ENCODE measurements at places on chromosomes 5 and 9.

GRCh38 chr9:83372957-83373356, 165.2 kb downstream of the FRMD3 start:
- no peak for DNase-seq

DNA sequence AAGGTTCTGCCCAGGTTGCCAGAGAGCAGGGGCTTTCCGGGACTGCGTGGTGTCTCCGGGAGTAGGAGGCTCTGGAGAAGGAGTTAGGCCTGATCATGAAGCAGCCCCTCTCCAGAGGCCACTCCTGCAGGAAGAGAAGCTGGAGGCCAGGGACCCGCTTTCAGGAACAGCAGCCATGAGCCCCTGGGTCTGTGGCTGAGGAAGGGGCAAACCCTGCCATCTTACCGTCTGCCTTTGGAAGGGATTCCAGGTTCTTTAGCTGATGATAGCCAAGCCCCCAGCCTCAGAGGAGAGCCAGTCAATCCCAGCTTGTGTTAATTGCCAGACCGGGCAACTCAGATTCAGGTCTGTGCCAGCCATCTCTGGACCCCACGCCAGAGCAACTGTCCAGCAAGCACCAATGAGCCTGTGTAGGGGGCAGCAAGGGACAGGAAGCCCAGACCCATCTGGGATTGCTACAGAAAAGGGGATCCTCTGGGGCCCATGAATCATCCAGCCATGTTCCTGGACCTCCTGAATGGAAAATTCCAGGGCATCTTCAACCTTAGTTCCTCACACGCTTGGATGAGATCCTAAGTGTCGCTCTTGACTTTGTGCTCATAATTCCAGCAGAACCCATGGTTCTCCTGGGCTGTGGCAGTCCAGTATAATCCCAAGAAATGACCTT, 42.7 kb upstream of the MVB12B start:
- DNase-seq, result no peak

DNA sequence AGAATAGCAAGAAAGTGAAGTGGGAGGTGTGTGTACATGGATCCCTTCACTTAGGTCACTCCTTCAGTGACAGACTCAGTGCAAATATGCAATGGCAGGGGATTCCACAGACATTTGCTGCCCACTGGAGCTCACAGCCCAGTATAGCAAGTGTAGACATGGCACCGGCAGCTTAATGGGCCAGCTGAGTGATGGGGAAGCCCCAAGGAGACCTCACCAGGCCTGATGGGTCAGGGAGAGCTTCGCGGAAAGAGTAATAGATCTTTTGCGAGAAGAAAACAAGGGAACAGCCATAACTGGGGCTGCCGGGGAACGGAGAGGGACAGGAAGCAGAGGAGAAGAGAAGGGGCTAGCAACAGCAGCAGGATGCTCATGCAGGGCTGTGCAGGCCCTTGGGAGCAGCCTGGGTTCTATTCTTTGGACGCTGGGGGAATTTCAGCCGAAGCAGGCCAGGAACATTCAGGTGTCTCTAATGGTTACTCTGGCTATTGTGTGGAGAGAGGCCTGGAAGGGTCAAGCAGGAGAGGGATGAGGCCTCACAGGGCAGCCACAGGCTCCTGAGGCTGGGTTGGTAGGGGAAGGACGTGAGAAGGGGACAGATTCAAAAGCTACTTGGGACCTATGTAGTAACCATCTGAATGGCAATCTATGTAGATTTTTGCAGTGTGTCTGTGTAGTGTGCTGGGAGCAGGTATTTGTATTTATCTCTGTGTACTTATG, 27.0 kb downstream of the TCF7 start:
- no peak for DNase-seq

DNA sequence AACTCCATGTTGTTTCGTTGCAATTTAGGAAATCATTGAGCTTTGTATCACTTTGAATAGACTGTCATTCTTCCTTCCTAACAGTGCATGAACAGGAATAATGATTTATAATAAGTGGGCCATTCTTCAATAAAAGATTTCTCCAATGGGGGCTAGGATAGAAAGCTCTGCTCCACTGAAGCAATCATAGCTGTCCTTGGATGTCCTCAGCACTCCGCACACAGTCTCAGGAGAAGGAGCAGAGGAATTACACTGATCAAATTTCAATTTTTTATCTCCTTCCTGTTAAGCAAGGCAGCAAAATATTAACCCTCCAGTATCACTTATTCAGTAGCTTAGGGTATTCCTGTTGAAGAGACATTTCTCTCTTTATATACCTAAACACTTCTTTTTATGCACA, 532.7 kb upstream of the ST8SIA4 start:
- no peak for DNase-seq

- DNase-seq, result no peak
These were observed 91.1 kb upstream of the CER1 start for GRCh38 chr9:14813336-14814248.

DNA sequence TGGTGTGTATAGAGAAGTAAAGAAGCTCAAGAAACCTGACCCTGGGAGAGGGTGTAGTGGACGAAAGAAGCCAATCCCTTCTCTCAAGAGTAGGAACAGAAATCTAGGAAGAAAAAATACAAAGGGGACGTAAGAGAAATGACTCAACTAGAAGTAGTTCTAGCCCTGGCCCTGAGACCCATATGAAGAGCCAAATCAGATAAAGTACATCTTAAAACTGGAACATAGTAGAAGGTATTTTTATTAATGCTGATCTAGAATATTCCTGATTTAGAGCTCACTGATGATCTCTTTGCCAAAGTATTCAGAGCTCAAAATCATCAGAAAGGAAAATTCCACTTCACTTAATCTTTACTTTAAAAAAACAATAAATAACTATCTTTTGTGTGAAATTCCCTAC, 184.8 kb downstream of the MLLT3 start:
- DNase-seq, result no peak

GRCh38 chr5:107860044-107860443, 189.3 kb upstream of the EFNA5 start:
- DNase-seq, result no peak

- DNase-seq, result peak; percentile 7
These were observed 188.8 kb upstream of the GLRA1 start for GRCh38 chr5:152113401-152113800.

- DNase-seq, result no peak
These were observed 1.1 kb downstream of the GPBP1 start for GRCh38 chr5:57174890-57175510.

- no peak for DNase-seq
These were observed 3.2 kb downstream of the RNF208 start for GRCh38 chr9:137218754-137219271.

GRCh38 chr9:18499062-18499461, 25.1 kb downstream of the ADAMTSL1 start:
- no peak for DNase-seq

DNA sequence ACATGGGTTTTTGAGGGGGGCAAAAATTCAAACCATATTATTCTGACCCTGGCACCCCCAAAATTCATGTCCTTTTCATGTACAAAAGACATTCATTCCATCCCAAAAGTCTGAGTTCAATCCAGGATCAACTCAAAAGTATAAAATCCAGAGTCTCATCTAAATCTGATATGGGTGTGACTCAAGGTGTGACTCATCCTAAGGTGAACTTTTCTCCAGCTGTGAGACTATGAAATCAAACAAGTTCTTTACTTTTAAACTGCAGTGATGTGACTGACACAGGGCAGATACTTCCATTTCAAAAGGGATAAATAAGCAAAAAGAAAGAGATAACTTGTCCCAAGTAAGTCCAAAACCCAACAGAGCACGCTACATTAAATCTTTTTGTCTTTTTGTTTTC, 20.6 kb upstream of the CYLC2 start:
- no peak for DNase-seq

GRCh38 chr5:69432412-69433206, 17.7 kb downstream of the MARVELD2 start:
- no peak for DNase-seq

- DNase-seq, result no peak
These were observed 163.6 kb downstream of the MEF2C start for GRCh38 chr5:88719434-88719833.

- no peak for DNase-seq
These were observed 202.5 kb upstream of the NMUR2 start for GRCh38 chr5:152607401-152608160.

GRCh38 chr5:27590503-27590902, 552.1 kb upstream of the CDH9 start:
- DNase-seq, result no peak

GRCh38 chr5:74974451-74975091, 77.8 kb downstream of the GCNT4 start:
- DNase-seq, result no peak

DNA sequence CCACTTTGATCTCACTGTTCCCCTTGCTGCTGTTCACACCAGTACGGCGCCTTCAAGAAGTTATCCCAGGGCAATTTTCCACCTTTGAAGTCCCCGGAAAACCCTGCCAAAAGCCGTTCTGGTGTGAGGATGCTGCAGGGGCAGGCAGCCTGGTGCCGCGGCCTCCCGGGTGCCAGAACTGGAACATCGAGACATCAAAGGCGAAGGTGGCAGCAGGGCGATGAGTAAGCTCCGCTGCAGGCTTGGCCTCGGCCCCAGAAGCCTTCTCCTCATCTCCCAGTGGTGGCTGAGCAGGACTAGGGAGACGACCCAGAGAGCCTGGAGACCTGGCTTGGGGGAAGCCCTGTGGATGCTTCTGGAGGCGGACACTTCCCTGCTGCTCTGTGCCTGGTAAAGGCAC, 115.3 kb upstream of the MSX2 start:
- no peak for DNase-seq

GRCh38 chr5:94223235-94223634, 395.2 kb downstream of the KIAA0825 start:
- no peak for DNase-seq

GRCh38 chr5:175104677-175105076, 339.3 kb downstream of the DRD1 start:
- DNase-seq, result no peak

GRCh38 chr5:132026516-132027008, 15.1 kb upstream of the ACSL6 start:
- no peak for DNase-seq

GRCh38 chr5:33257807-33258429, 182.8 kb upstream of the TARS1 start:
- no peak for DNase-seq

- DNase-seq, result no peak
These were observed 4.2 kb downstream of the B4GALT7 start for GRCh38 chr5:177604116-177604521.

DNA sequence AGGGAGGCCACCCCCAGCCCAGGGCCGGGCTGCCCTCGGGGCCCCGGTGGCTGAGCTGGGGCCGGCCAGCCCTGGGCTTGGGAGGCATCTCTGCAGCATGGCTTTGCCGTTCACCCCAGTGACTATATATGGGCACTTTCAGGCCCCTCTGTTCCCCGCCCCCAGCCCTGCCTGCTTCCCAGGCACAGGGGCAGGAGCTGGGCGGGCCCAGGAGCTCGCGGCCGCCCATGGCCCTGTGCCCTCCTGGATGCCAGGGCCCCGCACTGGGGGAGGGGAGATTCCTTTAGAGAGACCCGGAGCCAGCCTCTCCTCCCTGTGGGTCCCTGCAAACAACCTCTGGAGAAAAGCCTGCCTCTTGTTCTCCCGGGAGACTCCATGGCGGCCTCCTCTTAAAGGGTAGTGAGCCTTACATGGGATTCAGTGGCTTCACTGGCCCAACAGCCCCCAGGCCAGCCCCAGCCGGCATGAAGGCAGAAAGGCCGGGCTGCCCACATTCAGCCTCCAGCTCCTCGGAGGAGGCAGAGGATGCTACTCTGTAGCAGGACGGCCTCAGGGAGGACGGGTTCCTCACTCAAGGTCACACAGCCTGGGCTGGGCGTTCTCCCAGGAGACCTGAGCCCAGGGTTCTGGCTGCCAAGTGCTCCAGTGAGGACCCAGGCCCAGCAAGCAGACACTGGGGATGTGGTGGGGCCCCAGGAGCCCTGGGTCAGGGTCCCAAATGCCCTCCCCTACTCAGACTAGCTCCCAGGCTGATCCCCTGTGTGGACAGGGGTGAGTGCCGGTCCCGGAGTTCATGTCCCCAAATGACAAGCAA, 4.1 kb downstream of the NACC2 start:
- DNase-seq, result no peak

GRCh38 chr5:159444441-159445082, 114.3 kb upstream of the IL12B start:
- DNase-seq, result no peak

DNA sequence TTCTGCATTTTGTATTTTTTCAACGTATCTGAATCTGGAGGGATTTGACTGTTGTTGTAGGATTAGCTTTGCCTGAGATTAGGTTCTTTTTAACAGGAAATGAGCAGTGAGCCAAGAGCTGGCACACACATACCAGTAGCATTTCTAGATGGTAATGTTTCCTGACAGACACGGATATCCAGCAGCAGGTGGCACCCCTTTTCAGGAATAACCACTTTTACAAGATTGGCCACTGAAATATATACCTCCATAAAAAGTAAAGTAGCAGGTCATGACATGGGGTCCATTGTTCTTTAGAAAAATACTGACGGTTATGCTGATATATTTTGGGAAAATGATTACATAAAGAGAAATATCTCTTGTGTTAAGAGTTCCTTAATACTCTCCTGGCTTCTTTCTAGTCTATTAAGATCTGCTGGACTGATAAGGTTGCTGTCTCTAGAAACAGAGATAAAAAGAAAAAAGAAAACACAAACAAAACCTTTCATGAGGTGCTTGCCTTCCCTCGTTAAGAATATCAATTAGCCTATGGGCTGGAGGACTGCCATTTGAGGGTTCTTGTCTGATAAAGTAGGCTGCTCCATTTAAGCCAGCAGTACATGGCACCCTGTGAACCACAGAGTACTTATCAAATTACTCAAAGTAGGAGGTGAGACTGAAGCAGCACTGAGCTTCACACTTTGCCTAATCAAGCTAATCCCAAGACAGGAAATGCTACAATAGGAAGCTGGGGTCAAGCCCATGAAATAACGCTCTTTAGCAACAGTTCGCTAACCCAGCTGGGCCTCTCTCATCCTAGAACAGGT, 101.6 kb upstream of the PCA3 start:
- no peak for DNase-seq

- no peak for DNase-seq
These were observed 7.1 kb downstream of the SPTLC1 start for GRCh38 chr9:92108122-92108521.

DNA sequence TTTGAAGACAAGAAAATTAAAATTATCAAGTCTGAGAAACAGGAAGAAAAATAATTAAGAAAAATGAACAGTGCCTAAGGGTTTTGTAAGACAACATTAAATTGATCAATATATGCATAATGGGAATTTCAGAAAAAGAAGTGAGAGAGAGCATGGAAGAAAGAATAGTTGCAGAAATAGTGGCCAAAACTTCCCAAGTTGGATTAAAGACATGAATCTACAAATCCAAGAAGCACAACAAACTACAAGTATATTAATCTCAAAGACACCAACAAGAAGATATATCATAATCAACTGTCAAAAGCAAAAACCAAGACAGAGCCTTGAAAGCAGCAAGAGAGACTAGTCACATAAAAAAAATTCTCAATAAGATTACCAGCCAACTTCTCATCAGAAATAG, 488.0 kb downstream of the RASEF start:
- no peak for DNase-seq

- no peak for DNase-seq
These were observed 344.9 kb downstream of the ICE1 start for GRCh38 chr5:5767286-5767928.

- DNase-seq, result no peak
These were observed 53.4 kb upstream of the PAM start for GRCh38 chr5:102701748-102702147.
